Putamen (tissue), 1 donor: ENCODE measurements at places on chromosomes 4 and X.
A peak's percentile ranks its signal among the peaks of the same experiment; 100 is the strongest.

- no peak for DNase-seq
These were observed 3.0 kb upstream of the SLC25A6 start for GRCh38 chrX:1394731-1395501.

DNA sequence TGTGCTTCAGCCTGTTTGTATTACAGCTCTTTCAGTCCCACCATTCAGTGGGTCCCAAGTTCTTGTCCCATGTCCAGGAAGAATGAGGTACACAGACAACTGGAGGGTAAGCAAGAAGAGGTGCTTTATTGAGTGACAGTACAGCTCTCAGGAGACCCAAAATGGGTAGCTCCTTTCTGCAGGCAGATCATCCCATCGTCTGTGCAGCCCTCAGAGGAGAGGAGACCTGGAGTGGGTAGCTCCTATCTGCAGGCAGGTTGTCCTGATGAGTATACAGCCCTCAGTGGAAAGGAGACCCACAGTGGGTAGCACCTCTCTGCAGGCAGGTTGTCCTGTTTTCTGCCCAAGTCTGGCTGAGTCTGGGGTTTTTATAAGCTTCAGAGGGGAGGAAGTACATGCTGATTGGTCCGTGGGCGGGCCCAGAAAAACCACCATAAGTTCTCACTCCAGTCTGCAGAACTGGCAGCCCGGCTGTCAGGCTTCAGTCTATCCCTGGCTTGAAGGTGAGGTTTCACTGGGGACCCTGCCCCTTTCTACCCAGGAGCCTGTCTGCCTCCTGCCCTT is 18.0 kb downstream of the GRK4 start:
- no peak for DNase-seq

DNA sequence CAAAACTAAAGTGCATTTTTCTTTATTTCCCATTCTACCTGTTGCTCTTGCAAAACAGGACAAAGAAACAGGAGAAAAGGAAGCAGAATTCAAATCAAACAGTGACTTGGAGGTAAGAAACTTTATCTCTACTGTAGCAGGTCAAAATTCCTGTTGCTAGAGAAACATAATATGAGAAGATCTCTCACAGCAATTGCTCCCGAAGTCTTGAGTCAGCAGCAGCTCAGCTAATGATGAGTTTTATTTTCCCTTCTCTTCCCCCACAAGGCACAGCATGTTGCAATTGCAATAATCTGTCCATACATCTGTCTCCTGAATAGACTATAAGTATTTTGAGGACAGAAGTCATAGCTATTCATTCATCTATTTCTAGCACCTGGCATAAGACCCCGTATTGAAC is 112.7 kb downstream of the CLNK start:
- DNase-seq: no peak

GRCh38 chrX:107849747-107850421 is 24.2 kb downstream of the MID2 start:
- no peak for DNase-seq

DNA sequence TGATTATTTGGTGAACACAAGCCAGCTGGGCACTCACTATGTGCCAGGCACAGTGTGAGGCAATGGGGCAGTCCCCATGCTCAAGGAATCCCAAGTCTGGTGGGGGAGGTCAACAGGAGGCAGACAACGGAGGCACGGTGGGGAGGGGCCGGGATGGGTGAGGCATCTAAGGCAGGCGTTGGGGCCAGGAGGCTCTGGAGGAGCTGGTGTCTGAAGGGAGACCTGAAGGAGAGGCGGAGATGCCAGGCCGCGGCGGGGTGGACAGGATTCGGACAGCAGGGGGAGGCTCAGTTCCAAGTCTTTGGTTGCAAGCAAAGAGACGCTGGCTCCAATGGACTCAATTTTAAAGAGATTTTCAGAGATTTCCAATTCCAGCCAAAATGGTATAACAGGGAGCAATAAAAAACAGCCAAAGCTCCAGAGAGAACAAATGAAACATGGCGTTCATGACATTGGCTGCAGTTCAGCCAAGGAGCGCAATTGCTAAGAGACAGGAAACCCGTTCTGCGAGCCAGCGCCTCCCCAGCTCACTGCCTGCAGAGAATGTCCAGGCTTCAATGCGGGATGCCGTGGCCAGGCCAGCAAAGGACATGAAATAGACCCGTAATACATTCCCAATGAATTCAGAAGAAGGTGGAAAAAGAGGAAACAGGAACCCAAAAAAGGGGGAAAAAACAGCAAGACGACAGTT is 105.2 kb upstream of the LRPAP1 start:
- DNase-seq: peak; percentile 32

DNA sequence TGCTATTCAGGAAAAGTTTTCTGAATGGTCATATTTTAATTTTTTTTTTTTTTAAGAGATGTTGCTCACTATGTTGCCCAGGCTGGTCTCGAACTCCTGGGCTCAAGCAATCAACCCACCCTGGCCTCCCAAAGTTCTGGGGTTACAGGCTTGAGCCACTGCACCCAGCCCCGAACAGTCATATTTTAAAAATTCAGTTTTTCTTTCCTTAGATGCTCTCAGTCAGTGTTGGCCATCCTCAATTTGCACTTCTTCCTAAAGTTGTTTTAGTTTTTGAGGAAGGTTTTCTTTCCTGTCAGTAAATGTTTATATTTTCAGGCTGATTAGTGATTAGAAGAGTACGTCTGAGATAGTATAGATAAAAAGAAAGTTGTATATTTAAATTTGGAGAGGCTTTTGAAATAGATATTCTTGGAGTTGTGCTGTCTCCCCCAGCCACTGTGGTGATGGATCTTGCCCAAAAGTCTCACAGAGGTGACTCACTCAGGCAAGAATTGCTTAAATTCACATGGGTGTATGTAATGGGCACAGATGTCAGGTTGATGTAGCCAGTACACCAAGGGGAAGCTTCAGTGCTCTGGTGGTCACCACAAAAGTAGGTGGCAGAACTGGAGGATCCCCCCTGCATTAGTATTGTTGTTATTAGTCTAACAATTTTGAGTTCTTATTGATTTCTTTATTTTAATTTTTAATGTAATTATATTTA is 72.2 kb upstream of the ELOVL6 start:
- DNase-seq: no peak

GRCh38 chr4:141328560-141329173 is 108.0 kb downstream of the ZNF330 start:
- DNase-seq: no peak

GRCh38 chrX:139209342-139209741 is 321.2 kb upstream of the F9 start:
- no peak for DNase-seq

GRCh38 chrX:129522184-129523078 is 859 bp downstream of the SMARCA1 start:
- DNase-seq: peak; percentile 49
